ENCODE measurements at places on chromosomes 5 and 9. TPM values are rescaled to one million over a fixed set of nuclear protein-coding genes. Genes with fewer than 3 reads are reported as not detected.

GRCh38 chr5:81391-82021 lies 10.5 kb upstream of the PLEKHG4B start:
- DNase-seq, result no peak

DNA sequence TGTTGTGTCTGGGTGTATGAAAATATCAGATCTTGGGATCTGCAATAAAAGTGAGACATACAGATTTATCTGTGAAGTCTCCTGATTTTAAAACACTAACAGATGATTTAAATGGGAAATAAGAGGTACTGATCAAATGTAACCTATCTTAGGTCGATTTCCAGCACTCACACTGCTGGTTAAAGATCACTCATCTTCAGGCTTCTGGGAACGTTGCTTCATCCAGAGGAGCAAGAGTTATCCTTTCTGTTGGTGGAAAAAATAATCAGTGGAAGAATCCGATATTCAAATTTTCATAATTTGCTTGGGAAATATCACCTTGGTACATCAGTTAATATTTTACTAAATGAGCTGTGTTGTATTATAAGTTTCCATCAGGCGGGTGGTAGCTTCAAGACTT lies 876.8 kb upstream of the WWC1 start:
- no peak for DNase-seq

- no peak for DNase-seq
Measured at GRCh38 chr9:119027901-119028699, 341.1 kb downstream of the BRINP1 start.

Gene FAM13B
- 12.6 TPM for polyA plus RNA-seq

Gene KLF9
- 20.4 TPM for polyA plus RNA-seq

Gene NUDT12
- 7.3 TPM for polyA plus RNA-seq

Gene LCN15
- polyA plus RNA-seq, result 0.70 TPM

Measured in sigmoid colon (tissue), 7 donors.